ENCODE measurements at places on chromosomes 6 and 20.

- no peak for DNase-seq
These were observed 110.5 kb upstream of the DOK5 start for GRCh38 chr20:54364919-54365318.

DNA sequence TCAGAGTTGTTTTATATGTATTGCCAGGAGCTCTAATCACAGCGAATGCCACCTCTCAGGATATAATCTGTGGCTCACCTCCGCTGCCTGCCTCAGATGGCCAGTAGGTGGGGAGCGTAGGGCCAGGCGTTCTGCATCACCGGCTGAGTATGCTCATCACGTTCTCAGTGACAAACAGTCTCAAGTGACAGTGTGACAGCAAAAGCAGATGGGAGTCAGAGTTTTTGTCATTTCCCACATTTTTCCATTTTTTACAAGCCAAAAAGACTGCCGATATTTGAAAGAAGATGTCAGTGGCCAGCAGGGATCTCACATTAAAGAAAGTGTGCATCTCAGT is 208.7 kb downstream of the ALDH8A1 start:
- DNase-seq, result peak; percentile 15

- peak; percentile 95 for DNase-seq
These were observed 62.8 kb upstream of the SCP2D1 start for GRCh38 chr20:18750735-18751134.

DNA sequence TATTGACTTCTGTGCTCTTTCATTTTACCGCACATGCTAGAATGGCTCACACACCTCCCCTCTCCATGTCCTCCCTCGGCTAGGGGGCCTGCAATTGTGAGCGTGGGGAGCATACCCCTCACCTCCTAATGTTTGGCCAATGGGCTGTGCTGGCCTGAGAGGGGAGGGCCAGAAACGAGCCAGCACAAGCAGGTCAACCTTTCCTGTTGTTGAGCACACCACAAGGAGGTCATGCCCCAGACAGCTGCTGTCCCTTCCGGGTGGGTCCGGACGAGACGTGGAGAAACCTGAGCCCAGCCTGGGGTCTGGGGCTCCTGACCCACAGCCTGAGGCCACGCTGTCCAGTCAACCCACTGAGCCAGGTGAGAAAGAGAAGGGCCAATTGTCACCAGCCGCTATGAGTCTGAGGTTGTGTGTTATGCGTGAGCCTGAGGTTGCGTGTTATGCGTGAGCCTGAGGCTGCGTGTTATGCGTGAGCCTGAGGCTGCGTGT is 77.4 kb downstream of the TTLL2 start:
- no peak for DNase-seq

DNA sequence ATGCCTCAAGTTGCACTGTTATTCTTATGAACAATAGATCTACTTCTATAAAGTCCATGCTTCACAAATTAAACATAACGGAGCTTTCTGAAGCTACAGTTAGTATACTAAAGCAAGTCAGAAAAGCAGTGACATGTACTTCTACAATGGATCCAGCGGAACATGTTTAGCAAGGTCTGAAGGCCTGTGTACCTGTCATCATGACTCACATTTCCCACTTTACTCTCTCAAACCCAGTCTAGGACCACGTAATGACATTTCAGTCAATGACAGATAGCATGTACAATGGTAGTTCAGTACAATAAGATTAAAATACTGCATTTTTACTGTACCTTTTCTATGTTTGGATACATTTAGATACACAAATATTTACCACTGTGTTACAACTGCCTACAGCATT is 132.1 kb downstream of the MMS22L start:
- no peak for DNase-seq

- no peak for DNase-seq
These were observed 18.9 kb upstream of the SRSF6 start for GRCh38 chr20:43438578-43439316.

DNA sequence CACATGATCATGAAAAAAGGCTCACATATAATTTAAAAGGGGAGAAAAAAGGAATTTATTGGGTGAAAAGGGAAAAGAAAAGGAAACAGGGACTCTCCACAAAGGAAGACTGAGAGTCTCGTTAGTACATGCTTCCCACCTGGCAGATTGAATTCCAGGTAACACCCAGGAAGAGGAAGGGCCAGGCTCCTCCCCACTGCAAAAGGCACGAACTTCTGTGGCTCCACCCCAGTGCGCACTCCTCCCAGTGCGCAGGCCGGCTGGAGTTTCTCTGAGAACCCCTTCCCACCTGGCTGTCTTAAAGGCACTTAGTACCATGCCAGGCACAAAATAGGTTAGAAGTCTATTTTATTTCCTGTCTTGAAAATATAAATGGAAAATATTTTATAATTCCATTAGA is 129.8 kb downstream of the COL12A1 start:
- peak; percentile 25 for DNase-seq

DNA sequence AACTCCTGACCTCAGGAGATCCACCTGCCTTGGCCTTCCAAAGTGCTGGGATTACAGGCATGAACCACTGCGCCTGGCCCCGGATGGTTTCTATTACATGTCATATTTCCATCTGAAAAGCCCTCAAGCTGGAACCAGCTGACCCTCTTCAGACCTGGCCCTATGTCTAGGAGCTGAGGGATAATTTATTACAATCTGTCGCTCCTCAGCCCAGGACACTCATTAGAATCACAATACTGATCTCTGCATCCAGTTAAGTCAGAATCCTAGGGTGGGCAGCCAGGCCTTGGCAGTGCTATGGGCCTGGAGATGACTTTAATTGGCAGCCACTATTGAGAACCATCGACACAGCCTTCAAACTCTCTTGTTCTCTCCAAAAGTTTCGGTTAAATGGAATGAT is 162.6 kb upstream of the SNX9 start:
- peak; percentile 28 for DNase-seq

DNA sequence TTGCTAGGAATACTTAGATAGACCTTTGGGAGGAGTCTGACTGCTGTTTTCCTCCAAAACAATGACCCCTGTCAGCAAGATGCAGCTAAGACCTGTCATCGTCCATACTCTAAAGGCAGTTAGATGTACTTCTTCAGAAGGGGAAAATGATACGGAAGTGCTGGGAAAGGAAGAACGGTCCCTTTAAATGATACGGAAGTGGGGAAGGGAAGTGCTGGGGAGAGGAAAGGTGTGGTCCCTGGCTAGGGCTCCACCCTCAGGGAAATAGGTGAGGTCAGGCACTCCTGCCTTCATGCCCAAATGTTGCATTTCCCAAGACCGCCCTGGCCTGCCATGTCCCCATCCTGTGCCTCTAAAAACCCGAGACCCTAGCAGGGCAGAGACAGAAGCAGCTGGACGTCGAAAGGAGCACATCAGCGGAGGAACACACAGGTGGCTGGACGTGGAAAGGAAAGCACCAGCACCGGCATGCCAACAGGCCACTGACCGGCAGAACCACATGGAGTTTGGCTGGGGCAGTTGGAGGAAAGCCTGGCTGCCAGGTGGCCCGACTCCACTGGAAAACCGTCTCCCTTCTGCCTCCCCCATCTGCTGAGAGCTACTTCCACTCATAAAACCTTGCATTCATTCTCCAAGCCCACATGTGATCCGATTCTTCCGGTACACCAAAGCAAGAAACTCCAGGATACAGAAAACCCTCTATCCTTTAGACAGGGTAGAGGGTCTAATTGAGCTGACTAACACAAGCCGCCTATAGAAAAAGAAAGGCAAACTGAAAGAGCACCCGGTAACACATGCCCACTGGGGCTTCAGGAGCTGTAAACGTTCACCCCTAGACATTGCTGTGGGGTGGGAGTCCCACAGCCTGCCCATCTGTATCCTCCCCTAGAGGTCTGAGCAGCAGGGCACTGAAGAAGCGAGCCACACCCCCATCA is 94.6 kb downstream of the FAXC start:
- peak; percentile 10 for DNase-seq

- no peak for DNase-seq
These were observed 11.8 kb upstream of the ZNF831 start for GRCh38 chr20:59151820-59152219.

DNA sequence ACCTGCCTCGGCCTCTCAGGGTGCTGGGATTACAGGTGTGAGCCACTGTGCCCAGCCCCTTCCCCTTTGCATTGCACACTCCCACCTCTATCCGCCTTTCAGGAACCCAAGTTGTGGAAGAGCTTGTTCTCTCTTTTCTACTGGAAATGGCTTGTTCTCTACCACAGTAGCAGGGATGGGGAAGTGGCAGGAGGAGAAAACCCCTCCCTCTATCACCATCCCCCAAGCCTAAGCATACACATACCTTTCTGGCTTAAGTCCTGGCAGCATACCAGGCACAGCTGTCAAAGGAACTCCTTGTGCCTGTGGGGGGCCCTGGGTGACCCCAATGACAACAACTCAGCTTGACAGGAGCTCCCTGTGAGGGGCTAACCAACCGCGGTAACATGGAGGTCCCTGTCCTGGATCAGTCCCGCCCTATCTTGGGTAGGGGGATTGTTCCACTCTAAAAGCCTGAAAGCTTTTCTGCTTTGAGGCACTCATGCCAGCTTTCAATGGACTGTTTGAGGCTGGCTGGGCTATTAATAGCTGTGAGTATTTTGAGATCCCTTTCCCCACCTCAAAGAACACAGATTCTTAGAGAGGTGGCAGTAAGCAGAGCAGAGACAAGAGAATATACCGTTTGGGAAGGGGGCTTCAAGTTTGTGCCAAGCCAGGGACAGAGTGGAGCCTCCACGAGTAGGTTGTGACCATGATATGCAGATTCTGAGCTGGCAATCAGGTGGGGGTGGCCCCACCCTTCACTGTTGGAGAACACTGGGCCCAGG is 2.3 kb downstream of the KLHDC3 start:
- no peak for DNase-seq

GRCh38 chr20:59752704-59753460 is 148.5 kb downstream of the PHACTR3 start:
- DNase-seq, result no peak

DNA sequence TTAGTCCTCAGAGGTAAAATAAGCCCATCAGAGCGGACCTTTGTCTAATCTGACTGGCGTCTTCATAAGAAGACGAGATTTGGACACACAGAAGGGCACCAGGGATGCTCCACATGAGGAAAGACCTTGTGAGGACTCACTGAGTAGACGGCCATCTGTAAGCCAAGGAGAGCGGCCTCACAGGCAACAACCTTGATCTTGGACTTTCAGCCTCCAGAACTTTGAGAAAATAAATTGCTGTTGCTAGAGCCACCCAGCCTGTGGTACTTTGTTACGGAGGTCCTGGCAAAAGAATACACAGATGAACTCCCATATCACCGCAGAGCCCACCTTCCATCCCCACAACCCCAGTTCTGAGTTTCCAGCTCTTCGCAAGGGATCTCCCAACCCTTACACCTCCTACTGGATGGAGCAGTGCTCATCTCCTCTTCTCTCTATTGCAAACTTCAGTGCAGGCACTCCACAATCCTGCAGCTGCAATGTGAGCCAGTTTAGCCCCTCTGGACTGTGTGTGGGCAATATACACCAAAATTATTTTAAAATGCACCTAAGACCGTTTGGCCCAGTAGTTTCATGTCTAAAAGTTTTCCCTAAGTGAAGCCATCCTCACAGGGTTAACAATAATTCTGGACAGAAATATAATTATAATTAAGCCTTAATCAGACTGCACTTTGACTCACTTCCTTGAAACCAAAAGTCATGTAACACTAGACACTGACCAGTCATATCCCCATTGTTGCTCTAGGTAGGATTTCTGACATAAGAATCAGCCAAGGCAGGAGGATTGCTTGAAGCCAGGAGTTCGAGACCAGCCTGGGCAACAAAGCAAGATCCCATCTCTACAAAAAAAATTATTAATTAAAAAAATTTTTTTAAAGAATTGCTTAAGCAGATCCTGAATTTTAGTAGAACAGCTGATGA is 8.8 kb upstream of the TRIM31 start:
- DNase-seq, result no peak

- DNase-seq, result peak; percentile 25
These were observed 32.5 kb upstream of the MCUR1 start for GRCh38 chr6:13846841-13847240.

GRCh38 chr20:50814438-50815161 is 19.7 kb downstream of the BCAS4 start:
- no peak for DNase-seq

GRCh38 chr6:110188791-110189190 is 8.6 kb downstream of the CDC40 start:
- no peak for DNase-seq

- peak; percentile 82 for DNase-seq
These were observed 59.1 kb downstream of the ADGRF1 start for GRCh38 chr6:46983007-46983411.
